GF-D8 (cell line): ENCODE measurements at places on chromosomes 16 and 17.
A peak's percentile ranks its signal among the peaks of the same experiment; 100 is the strongest.

- no peak for DNase-seq
Measured at GRCh38 chr17:65457635-65458257, 103.7 kb downstream of the AXIN2 start.

DNA sequence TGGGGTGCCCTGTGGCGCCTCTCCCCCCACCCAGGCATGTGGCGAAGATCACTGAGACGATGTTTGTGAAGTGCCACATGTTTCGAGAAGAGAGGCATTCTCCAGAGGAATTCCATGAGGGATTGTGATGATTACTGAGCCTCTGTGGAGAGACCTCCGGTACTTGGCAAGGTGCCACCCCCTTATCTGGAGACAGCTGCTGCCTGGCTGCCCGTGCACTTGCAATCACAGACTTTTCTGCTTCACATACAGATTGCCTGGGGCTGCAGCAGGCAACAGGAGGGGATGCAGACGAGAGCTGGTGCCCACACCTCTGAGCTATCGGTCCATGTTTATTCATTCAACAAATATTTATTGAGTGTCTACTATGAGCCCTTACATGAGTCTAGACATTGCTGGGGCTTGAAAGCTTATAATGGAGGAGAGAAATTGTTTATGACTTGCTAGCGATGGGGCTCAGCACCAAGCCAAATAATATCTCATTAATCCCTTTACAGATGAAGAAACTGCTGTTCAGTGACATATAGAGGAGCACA, 317.2 kb upstream of the ZFHX3 start:
- DNase-seq = no peak

GRCh38 chr17:77217566-77217965, 76.8 kb downstream of the SEC14L1 start:
- DNase-seq = no peak

DNA sequence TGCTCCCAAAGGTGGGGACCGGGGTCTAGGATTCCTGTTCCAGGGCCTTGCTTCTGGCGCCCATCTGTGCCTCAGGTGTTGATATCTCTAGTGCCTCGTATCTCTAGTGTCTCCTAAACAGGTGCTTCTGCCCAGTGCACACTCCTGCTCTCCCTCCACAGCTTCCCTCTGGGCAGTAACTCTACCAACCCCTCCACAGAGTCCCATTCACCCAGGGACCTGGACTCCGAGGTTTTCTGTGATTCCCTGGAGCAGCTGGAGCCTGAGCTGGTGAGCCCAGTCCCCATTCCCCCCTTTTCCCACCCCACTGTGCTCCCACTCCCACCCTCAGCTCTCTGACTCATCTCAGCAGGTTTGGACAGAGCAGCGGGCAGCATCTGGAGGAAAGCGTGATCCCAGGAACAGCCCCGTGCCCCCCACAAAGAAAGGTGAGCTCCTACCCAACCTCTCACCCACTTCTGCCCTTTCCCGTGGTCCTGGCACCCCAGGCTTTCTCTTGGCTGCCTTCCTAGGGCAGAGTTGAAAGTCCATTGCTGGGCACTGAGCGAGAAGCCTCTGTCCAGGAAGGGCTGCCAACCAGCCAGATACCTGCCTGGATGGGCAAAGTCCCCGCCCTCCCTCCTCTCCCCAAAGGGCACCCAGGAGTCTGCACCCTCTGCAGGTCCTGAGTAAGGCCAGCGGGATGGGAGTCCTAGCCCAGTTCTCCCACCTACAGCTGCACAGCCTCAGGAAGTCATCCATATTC, 2.2 kb downstream of the ACBD4 start:
- DNase-seq = no peak

- DNase-seq = peak; percentile 12
Measured at GRCh38 chr17:38906460-38907228, 18.8 kb upstream of the LASP1NB start.

GRCh38 chr16:81463296-81463890, 18.8 kb downstream of the CMIP start:
- DNase-seq = no peak

- no peak for DNase-seq
Measured at GRCh38 chr17:41060052-41060604, at the start of gene KRTAP2-3. TSS of gene KRTAP2-3 (minus strand) at chr17:41060114. CDS start at chr17:41060050, 64 bp downstream.

GRCh38 chr16:85635545-85636140, 22.5 kb downstream of the GSE1 start:
- DNase-seq = no peak

- DNase-seq = no peak
Measured at GRCh38 chr16:88744577-88745521, 38.5 kb downstream of the CTU2 start.

DNA sequence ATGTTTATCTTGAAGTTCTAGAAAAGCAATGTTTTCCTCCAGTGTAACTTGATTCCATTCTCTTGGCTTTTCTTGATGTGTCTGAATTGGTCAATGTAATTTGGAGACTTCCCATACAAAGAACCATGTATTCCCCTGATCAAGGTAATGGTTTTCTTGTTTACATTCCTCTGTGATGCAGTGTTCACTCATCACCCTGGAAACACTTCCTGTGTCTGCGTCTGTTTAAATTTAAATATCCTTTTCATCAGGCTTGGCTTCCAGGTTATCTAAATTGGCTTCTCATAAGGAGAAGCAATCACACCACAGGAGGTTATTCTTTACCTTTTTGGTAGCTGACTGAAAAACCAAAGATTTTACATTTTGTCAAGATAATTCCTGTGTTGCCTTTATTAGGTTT, 237.3 kb upstream of the WSCD1 start:
- DNase-seq = no peak

DNA sequence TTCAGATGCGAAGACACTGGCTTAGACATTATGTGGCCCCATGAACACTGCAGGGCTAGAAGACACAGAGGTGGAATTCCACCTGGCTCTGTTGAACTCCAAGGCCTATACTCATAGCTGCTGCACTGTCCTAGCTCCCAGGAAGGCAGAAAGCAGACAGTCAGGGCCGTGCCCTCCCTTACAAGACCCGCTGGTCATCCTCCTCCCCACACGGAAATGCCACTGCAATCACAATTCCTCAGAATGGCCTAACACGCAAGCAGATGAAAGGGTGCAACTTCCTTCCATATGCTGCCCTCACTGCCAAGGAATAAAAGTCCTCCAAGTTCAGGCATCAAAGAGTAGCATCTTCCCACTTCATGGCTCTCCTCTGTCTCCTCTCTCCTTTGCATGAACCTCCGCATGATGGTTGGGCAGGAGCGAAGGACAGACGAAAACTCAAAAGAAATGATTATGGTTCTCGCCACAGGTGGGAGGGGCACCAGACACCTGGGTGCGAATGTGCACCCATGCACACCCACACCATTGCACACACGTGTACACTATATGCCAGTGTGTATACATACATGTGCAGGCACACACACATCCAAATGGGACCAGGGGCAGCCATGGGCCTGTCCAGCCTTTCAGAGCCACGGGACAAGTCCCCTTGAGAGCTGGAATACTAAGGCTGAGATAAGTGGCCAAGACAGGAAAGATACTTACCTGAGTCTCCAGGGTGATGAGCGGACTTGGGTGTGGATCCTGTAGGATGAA, 113.3 kb downstream of the XYLT1 start:
- DNase-seq = peak; percentile 27

GRCh38 chr17:76240461-76241203, at the start of gene RNF157:
TSS of gene RNF157 (minus strand) at chr17:76240493. CDS start at chr17:76240240, 253 bp downstream.
- DNase-seq = no peak

DNA sequence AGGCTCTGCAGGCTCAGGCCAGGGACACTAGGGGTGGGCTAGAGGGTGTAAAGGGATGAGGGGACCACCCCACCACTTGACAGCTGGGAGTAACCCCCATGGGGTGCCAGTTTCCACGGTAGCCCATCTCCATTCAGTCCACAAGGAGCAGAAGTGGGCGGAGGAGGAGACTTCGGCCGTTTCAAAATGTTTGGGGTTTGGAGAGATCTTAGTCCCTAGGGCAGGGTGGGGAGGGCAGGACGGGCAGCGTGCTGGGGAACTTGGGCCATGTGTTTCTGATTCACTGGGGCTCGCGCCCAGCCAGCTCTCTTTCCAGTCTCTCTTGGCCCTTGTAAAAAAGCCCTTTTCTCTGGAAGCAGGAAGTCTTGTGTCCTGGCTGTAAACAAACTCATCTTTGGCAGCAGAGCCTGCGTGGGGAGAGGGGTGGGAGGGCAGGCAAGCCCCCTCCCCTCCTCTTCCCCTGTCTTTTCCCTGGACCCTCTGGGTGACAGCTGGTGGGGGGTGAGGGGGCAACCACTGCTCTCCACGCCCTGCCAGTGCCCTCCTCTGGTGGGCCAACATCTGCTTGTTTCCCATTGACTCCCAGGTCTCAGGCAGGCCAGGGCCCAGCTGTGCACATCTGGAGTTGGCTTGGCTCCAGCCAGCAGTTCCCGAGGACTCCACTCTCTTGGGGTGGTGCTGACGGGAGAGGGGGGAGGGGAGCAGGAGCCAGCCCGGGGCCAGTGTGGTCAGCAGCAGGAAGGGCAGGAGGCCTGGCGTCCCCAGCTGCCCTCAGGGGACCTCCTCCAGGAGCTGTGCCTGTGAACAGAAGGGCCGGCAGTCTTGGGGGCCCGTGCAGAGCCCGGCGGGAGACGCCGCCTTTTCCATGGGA, 8.1 kb downstream of the CYGB start:
- no peak for DNase-seq

GRCh38 chr17:72219137-72219823, 98.5 kb downstream of the SOX9 start:
- DNase-seq = no peak

DNA sequence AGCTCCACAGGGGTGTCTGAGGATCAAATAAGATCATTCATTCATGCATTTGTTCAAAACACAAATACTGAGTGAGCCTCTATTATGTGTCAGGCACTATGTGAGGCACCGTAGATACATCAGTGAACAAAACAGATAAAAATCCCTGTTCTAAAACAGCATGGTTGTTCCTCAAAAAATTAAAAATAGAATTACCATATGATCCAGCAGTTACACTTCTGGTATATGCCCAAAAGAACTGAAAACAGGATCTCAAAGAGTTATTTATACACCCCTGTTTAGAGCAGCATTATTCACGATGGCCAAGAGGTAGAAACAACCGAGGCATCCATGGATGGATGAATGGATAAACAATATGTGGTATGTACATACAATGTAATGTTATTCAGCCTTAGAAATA, 15.4 kb downstream of the PIPOX start:
- DNase-seq = no peak

- no peak for DNase-seq
Measured at GRCh38 chr17:30340801-30341356, 7.0 kb upstream of the TMIGD1 start.

- DNase-seq = peak; percentile 80
Measured at GRCh38 chr16:75593825-75594820, 27.9 kb downstream of the GABARAPL2 start.

GRCh38 chr17:62692159-62692651, 64.7 kb downstream of the MRC2 start:
- no peak for DNase-seq

- no peak for DNase-seq
Measured at GRCh38 chr16:74034862-74035261, 261.8 kb upstream of the PSMD7 start.

GRCh38 chr17:9750524-9750923, 40.9 kb downstream of the DHRS7C start:
- no peak for DNase-seq

- DNase-seq = no peak
Measured at GRCh38 chr16:65384441-65384840, 262.6 kb upstream of the CDH11 start.

- peak; percentile 50 for DNase-seq
Measured at GRCh38 chr16:67666559-67667452, at the start of the genes C16orf86 and ENKD1. TSS of gene C16orf86 (plus strand) at chr16:67666814. CDS start at chr16:67666971, 157 bp downstream. TSS of gene ENKD1 (minus strand) at chr16:67666750. CDS start at chr16:67666442, 308 bp downstream.

- DNase-seq = no peak
Measured at GRCh38 chr17:43942051-43942685, at the start of gene PPY. TSS of gene PPY (minus strand) at chr17:43942476. CDS start at chr17:43941654, 822 bp downstream.

- DNase-seq = no peak
Measured at GRCh38 chr17:81992306-81993102, 15.1 kb downstream of the ASPSCR1 start.

DNA sequence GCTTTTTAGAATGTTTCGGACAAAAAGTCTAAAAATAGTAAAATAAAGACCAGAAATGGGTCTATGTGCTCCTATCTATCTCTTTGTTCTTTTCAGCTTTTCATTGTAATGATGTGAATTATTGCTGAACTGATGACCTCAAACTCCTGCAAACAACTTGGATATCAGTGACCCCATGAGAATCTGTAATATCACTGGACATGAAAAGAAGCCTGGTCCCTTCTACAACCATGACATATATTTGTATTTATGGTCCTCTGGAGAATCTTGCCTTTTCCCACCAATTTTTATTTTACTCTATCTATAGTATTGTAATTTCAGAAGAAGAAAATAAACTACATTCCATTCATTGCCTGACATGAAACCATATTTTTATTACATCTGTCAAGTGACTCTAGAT, 740.7 kb upstream of the CA10 start:
- DNase-seq = no peak

DNA sequence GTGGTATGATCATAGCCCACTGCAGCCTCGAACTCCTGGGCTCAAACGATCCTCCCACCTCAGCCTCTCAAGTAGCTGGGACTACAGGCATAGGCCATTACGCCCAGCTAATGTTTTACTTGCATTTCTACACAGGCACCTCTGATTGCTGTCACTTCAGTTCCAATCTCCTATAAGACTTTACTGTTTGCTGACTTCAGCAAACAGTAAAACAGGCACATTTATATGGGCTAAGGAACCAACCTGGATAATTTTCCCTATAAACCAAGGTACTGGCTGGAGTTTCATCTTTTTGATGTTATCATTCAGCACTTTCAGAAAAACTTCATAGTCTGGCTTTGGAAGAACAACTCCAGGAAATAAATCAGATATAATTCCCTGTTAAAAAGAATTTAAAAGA, 114.2 kb downstream of the DNAH3 start:
- DNase-seq = no peak

DNA sequence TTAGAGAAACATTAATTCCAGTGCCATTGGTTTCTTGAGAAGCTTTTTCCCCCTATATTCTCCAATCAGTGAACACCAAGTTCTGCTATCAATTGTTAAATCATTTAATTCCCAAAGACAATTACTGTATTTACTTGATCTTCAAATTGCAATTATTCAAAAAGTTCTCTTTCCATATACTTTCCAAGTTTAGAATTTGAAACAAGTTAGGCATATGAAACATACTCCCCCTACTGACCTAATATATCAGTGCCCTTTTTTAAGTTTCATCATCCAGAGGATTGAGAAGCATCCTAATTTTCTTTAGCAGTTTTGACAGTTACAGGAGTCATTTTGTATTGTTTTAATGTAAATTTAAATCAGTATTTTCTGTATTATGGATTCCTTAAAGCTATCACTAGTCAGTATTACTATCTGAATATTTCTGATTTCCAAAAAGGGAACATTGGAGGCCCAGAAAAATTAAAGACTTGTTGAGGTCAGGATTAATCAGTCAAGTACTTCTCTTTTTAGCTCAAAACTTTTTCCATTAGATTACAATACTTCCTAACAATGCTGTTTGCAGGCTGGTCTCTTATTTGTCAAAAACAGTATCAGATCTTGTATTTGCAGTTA, 16.3 kb downstream of the MEIOC start:
- no peak for DNase-seq

- no peak for DNase-seq
Measured at GRCh38 chr17:45246861-45247428, 14.9 kb downstream of the SPATA32 start.

- no peak for DNase-seq
Measured at GRCh38 chr16:31453255-31454204, 5.8 kb upstream of the ARMC5 start.
